ENCODE measurements at places on chromosomes 1 and 21.

DNA sequence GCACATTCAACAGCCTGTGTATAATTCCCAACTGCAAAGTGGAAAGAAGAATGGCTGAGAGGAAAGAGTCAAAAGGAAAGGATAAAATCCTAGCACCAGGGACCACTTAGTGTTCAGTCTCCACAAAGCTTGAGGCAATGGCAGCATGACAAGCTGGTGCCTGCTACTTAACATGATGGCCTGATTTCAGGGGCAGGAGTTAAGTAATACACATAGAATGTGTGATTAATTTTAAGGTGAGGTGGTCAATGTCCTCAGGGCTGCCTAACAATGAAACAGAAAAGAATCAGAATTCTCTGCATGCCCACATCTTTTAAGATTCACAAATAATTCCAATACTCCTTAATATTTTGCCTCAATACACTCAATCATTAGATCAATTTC is 8.9 kb downstream of the P3H1 start:
- no peak for DNase-seq

- DNase-seq: no peak
These were observed 29.6 kb downstream of the KIAA0040 start for GRCh38 chr1:175162955-175163354.

- no peak for DNase-seq
These were observed 8.0 kb upstream of the RGS13 start for GRCh38 chr1:192627901-192628300.

GRCh38 chr1:165637427-165637826 is 6.4 kb downstream of the MGST3 start:
- DNase-seq: no peak

- DNase-seq: no peak
These were observed 170.1 kb downstream of the SIPA1L2 start for GRCh38 chr1:232459826-232460225.

DNA sequence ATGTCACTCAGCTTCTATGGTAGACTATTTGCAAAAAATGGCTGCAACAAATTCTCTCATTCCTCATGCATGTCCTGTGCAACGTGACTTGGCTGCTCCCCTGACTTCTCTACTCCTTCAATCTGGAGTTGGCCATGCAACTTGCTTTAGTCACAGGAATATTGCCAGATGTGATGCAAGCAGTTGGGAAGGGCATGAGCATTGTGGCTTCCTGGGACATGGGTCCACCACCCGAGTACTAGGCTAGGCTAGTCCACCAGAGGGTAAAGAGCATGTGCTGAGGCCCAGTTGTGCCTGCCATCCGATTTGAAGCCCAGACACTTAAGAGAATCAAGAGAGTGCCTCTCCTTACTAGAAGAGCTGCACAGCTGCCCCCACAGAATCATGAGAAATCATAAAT is 89.6 kb downstream of the DSCAM start:
- DNase-seq: no peak

DNA sequence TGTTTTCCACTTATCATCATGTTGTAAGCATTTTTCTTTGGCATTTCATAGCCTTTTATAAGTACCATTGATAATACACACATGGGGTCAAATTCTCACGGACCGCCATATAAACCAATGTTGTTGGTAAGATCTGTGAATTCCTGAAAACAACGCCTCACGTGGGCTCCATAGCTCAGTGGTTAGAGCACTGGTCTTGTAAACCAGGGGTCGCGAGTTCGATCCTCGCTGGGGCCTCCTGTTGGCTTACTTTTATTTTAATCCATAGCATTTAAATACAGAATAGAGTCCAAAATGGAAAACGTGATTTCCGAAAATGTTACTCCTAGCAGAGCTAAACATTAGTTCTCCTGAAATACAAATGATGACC is 83.1 kb downstream of the HHIPL2 start:
- peak; percentile 19 for DNase-seq

- no peak for DNase-seq
These were observed 72.0 kb upstream of the FAM20B start for GRCh38 chr1:178953538-178954324.

DNA sequence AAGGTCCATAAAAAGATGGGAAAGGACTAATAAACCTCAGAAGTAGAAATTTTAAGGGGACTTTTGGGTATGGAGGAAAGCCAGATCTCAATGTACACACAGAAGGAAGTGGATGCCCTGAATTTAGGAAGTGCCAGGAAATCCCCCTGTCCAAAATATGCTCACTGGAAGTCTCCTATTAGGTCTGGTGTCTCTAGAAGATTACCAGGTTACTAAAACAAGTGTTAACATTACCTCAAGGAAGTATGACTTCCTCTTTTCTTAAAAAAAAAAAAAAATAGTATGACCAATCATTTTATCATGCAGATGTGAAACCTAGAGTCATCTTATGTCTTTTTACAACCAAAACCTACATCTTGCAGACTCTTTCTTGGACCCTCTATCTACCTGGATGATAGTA is 30.7 kb downstream of the CD58 start:
- no peak for DNase-seq

GRCh38 chr1:6419804-6420453 is at the start of gene HES2:
Gene HES2 (minus strand): TSS chr1:6419919. CDS start chr1:6419820, 99 bp downstream.
- DNase-seq: no peak

- no peak for DNase-seq
These were observed 179.9 kb upstream of the ZNF644 start for GRCh38 chr1:91201694-91202093.

- no peak for DNase-seq
These were observed 11.7 kb upstream of the CD48 start for GRCh38 chr1:160723332-160723731.

DNA sequence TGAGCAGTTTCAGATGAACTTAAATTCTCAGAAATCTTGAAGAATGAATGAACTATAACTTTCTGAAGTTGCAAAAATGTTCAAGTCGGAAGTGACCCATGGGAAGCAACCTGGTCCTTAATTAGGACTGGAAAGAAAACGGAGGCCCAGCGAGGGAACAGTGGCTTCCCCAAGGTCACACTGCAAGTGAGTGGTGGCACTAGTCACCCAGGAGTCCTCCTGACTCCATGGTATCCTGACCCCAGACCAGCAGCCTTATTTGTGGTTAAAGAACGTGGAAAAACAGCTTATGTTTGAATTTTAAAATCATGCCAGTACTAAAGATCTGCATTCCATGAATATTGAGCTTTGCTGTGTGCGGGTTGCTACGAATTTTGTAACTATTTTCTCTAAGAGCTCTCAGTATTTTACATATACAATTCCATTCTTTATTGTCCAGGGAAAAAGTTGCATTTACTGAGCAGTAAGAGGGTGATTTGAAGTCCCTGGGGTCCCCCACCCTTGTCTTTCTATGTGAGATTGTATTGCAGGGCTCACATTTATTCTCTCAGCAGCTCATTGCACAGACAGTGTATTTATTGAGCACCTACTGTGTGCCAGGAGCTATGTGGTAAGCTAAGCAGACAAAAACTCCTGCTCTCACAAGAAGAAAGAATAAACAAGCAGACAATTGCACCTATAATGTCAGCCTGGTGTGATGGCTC is 61.6 kb upstream of the ATP5PO start:
- DNase-seq: no peak

DNA sequence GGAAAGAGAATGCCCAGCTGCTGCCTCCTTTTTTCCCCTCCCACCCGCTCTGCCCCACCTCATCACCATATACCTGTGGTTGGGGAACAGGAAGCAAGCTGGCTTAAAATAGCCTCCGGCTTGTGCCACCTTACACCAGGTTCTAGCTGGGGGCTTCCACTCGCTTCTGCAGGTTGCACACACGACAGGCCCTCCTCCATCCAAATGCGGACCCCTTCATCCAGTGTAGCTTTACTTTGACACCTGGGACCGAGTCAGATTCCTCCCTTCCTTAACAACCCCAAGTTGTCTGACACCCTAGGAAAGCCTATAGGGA is 14.6 kb downstream of the BLACAT1 start:
- no peak for DNase-seq

- no peak for DNase-seq
These were observed 67.3 kb downstream of the OBSCN start for GRCh38 chr1:228275179-228275429.

- DNase-seq: no peak
These were observed 61.8 kb upstream of the IFNLR1 start for GRCh38 chr1:24248859-24249258.

DNA sequence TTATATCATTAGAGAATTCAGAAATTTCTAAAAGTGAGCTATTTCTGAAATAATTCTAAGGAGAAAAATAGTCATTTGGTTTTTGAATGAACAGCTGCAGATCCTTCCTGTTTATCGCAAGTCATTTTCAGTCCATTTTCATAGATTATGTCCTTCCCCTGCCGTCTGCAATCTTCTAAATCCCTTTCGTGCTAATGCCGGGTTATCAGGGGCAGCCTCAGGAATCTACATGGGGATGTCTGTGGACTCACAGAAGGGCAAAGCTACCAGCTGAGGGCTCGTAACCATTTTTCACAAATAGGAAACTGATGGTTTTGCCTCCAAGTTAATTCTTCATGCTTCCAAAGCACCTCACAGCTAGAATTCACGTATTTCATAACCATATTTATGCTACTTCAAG is 23.0 kb downstream of the RCAN3 start:
- no peak for DNase-seq

DNA sequence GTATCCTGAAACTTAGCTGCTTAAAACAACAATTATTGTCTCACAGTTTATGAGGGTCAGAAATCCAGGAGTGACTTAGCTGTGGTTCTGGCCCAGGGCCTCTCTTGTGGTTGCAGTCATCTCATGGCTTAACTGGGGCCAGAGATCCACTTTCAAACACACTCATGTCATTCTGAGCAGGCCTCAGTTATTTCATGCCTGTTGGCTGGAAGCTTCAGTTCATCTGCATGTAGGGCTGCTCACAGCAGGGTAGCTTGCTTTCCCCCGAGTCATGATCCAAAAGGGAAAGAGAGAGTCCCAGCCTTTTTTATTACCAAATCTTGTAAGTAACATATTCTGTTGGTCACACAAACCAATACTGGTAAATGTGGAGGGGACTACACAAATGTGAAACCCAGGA is 96.6 kb upstream of the B3GALT2 start:
- no peak for DNase-seq

GRCh38 chr1:114299331-114299975 is 145.8 kb upstream of the SYT6 start:
- DNase-seq: no peak

DNA sequence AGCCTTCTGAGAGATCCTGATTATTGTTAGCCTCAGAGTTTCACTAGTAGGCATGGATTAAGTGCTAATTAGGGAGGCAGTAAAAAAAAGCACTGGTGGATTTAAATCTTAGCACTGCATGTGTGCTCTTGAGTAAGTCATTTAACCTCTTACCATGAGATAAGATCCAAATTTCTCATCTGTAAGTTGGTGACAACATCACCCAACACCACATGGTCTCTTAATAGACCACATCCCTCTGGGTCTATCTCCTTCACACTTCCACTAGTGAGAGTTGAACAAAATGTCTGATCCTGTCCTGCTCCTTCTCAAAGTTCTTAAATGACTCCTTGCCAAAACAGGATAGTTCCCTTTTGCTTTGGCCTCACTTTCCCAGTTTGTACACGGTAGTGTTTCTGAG is 29.5 kb upstream of the DMRTA2 start:
- DNase-seq: no peak

DNA sequence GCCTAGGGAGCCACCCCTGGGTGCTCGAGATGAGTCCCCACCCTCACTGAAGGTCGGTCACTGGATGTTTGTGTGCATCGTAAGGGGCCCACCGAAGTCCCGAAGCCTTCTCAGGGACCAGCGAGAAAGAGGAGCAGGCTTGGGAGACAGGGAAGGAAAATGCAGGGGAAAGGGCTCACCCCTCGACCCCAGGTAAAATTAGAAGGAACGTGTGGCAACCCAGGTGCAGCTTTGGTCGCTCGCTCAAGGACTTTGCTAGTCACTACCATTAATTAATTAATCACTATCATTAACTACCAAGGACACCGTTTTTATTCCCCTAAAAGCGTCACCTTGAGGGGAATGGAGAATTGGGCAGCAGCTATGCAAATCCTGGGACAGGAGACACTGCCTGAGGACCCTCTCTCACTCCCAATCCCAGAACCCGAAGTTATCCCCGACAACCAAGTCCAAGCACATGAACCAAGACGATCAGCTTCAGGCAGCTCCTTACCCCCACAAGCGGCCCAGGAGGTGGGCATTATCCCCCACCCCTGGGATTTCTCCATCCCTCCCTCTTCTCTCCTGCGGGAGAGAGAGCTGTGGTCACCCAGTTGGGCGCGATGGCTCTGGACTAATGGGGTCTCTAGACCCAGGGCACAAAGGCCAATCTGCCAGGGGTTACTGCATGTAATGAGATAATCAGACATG is 4.2 kb upstream of the SIM2 start:
- DNase-seq: no peak

DNA sequence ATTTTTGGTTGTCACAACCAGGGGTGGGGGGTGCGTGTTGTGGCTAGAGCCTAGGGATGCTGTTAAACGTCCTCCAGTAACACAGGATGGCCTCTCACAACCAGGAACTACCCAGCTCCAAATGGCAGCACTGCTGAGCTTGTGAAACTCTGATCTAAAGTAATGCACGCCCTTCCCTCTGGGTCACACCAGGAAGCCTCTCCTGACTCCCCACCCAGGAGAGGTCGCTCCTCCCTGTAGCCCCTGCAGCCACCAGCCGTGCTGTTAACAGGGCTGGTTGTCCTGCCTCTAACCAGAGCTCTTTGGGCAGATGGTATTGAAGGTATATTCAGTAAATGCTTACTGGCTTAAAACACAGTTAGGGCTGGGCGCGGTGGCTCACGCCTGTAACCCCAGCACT is 73.2 kb downstream of the NKAIN1 start:
- no peak for DNase-seq
